ENCODE measurements at places on chromosomes 12 and 14.
A peak's percentile ranks its signal among the peaks of the same experiment; 100 is the strongest.

DNA sequence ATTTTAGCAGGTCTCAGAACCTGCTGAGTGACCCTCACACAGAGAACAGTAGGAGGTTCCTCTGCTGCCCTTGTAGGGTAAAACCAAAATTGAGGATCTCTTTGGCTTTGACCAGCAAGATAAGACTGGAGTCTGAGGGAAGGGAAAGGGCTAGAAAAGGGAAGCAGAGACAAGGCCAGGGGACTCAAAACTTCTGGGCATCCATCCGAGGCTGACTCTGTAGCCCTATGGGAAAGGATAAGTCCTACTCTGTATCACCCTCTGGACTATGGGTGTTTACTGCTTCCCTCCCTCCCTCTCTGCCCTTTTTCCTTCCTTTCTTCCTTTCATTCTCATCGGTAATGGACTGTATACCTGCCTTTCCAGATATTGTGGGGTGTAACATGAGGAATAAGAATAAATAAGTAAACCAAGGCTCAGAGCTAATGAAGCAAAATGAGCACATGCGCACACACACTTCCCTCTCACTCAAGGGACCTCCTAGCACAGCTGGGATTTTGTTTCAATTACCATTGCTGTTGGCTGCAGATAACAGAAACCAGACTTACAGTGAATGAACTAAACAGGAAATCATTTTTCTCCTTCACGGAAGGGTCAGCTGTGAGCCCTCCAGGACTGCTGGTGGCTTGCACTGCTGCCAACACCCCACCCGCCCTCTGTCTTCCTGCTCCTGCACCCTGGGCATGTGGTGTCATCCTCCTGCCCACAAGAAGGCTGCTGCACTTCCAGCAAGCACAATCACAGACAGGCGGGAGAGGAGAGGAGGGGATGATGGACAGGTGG lies 404.4 kb upstream of the CCDC196 start:
- DNase-seq = no peak

DNA sequence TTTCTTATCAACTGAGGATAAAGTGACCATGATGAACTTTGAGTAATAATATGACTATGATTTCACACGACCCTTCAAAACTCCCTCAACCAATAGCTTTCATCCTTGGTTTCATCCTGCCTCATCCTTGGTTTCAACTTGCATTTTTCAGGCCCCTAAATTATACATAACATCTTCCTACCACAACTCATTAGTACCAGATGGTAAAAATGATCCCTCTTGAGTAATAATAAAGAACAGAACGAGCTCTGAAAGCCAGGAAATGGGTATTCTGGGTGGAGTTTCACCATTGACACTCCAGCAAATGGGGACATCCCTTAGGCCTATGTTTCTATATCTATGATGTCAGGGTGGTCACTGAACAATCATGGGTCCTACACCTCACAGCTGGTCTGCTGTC lies 72.1 kb upstream of the LMNTD1 start:
- no peak for DNase-seq

DNA sequence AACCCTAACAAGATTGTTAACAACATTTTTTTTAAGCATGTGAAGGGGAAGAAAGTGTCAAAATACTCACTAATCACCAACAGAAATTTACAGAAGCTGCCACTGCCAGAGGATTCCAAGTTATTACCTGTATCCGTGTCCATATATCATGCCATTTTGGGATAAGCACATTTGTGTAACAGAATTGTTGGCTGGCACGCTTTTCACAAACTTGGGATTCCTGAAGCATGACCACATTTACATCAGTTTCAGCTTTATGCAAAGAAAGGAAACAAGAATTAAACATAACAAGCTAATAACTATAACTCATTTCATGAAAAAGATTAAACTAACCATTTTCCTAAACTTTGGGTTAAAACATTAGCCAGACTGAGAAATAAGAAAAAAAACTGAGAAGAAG lies 5.9 kb downstream of the NEMP1 start:
- no peak for DNase-seq

DNA sequence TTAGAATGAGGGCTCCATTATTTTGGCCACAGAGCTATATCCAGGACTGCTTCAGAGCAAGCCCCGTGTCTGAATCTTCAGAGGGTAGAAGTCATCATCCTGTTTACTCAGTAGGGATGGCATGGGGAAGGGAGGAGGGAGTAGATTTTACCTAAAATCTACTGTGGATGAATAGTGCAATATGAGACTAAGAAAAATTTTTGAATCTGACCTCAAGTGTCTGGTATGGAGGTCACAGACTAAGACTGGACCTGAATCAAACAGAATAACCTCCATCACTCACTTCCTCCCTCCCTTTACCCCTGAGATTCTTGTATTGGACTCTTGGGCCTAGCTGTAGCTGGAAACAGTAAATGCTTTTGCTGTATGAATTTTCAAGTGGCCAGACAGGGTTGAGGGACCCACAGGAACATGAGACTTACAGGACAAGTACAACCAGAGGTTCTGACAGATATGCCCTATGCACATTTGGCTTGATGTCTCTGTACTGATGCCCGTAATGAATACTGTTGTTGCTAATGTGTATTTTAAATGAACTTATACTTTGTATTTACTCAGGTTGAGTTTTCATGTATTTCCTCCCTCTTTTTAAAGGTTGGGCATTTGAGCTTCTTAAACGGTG lies 78.5 kb downstream of the CCDC91 start:
- no peak for DNase-seq

- DNase-seq = no peak
Measured at GRCh38 chr12:68915055-68915454, 17.9 kb downstream of the CPM start.

- DNase-seq = no peak
Measured at GRCh38 chr12:88509347-88509746, 70.9 kb downstream of the KITLG start.

DNA sequence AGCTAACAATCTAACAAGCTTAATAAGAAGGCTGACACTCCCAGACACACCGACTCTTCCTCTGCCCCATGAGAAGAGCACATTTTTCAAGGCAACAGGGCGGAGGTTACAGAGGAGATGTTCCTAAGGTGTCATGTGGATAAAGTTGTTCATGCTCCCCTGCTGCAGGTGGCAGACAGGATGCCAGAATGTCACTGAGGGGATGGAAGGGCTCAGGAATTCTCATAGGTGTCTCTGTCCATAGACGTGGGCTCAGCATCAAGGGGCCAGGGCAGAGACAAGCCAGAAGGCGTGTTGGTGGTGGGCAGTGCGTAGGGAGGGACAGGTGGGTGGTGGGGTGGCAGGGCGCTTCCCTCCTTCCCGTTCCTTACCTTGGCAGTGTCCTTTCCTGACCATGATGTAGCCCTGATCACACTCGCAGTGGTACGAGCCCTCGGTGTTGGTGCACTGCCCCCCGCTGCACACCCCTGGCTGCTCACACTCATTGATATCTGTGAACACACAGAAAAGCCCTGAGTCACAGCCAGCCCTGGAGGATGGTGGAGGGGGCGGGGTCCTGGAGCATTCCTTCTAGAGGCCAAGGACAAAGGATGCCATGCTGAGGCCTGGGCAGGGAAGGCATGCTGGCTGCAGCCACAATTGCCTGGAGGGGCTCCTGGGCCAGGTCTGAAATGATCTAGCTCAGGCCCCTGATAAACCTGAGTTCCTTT lies 23.0 kb downstream of the ISCA2 start:
- DNase-seq = no peak

- no peak for DNase-seq
Measured at GRCh38 chr14:102370305-102370809, 7.6 kb downstream of the TECPR2 start.

DNA sequence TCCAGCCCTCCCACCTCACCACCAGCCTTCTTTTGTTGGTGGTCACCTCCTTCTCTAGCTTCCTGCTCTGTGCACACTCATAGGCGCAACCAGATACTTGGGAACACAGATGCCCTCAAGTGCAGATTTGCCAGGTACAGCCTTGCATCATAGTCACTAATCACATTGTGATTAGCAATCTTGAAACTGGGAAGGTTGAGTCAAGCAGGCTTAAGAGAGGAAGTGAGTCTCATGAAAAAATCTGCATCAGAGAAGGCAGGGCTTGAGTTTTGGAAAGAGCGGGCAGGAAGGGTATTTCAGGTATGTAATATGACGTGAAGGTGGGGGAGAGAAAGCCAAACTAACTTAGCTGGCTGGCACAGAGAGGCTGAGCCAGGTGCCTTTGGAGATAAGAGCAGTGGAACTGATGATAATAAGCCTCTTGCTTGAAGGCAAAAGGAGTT lies 2.7 kb upstream of the RABGGTA start:
- DNase-seq = peak; percentile 52

DNA sequence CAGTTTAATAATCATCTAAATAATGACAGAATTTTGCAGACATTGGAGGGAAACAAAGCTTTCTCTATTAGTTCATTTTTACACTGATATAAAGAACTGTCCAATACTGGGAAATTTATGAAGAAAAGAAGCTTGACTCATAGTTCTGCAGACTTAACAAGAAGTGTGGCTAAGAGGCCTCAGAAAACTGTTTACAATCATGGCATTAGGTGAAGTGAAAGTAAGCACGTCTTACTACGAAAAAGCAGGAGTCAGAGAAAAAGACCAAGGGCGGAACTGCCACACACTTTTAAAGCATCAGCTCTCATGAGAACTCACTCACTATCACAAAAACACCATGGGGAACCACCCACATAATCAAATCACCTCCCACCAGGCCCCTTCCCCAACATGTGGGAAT lies 804.4 kb downstream of the FLRT2 start:
- no peak for DNase-seq

DNA sequence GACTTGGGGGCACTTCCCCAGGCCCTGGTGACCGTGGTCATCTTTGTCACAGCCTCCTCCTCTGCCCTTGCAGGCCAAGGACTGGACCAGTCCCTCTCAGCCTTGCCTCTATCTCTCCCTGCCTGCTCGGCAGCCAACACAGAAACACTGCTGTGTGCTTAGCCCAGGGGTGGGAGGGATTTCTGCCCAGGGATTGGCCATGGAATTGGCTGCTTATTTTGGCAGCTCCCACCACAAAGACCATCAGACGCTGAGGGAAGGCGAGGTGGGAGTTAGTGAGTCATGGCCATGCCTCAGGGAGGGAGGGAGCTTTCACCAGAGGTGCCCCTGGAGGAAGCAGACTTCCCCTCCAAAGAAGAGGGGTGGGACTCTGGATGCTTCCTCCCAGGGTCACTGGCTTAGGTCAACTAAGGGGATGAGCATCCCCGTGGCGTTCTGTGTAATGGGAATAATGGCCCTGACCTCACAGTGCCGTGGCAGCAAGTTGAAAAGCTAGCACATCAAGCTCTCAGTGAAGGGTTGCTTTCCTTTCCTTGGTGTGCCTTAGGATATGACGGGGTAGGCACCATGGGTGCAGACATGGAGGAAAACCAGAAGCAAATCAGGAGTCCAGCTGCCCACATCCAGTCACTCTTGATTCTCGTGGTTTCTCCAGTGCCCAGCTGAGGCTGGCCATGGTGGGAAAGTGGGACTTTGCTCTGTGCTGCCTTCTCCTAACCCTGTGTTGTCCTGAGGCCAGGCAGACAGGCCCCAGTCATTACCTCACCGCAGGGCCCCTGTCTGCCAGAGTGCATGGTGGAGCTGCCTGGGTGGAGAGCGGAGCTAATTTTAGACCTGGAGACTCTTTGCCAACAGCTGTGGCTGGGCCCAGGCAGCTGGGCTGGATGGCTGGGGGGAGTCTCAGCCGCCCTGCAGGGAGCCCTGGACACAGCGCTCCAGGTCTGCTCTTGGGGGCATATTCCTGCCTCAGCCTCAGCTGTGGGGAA lies 21.4 kb downstream of the B4GALNT3 start:
- DNase-seq = no peak

GRCh38 chr14:61051621-61052020 lies 70.6 kb downstream of the SLC38A6 start:
- no peak for DNase-seq

DNA sequence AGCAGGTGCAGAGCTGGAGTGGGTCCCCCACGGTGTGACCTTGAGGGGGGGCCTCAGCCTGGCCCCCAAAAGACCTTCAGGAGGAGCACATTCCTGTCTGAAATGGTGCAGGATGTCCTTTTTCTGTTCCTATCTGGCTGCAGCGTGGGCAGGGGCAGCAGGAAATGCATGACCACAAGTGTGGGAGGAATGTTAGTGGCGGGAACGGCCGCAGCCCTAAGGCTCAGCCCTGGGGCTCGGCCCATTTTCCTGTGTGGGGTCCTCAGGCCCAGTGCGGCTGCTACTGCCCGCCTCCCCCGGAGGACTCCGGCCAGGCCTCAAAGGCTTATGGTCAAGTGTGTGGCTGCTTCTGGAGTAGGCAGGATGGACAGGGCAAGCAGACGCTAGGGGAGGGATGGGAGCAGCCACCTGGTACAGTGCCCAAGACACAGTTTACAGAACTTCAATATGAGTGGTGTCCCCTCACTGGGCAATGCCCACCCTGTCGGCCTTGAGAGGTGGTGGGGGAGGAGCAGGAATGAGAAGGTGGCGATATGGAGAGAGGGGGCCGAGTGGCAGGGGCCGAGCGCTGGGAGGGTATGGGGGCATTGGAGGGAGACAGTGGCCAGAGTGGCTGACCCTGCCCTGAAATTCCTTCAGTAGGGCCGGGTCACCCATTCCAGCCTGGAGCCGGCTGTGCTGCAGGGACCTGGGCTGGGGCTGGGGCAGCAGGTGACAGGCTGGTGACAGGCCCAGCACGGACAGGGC lies 137.4 kb downstream of the CALM1 start:
- DNase-seq = no peak

- DNase-seq = no peak
Measured at GRCh38 chr12:19946550-19946949, 421.8 kb upstream of the PDE3A start.

DNA sequence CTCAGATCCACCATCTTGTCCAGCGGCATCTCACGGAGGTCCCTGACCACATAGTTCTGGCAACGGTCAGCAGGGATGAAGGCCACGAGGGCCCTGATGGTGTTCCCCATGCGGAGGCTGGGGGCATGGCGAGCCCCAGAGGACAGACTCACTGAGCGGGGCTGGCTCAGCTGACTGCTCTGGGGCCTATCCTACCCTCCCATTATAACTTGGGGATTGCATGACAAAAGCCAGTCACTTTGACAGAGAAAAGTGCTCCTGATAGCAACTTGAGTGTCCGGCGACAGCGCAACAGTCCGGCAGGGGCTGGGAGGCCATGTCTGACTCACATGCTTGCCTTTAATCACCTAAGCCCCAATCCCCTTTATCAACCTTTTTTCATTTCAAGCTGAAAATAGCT lies at the start of gene LRRC10:
LRRC10 (minus strand) TSS at position 179 of the 400 bp plus-strand sequence; CDS start at position 110, 69 bp downstream.
- no peak for DNase-seq

- DNase-seq = no peak
Measured at GRCh38 chr12:114399664-114400211, 6.2 kb downstream of the TBX5 start.

DNA sequence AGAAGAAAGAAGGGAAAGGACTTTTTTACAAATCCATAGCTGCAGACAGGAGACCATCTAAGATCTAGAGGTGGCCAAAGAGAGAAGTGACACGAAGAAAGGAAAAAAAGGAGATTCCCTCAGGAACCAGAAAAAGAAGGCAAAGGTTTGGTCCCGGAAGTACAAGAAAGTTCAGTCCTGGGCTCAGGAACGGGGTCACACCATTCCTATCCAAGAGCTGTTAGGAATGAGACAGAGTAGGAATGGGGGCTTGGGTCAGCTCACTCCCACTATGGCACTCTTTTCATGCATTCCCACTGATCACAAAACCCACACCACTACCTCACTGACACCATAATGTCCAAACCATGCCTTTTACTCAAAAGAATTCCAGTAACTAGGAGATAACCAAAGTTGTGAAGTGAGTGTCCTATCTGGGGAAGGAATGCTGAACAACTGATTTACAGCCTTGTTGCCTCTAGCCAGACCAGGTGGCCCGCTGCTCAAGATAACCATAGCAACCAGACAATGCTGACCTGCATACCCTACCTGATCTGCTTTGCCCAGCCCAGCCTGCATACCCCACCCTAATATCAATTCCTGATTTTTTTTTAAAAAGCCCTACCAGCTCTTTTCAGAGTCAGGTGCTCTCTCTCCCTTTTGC lies 8.4 kb downstream of the PPP2R3C start:
- DNase-seq = no peak

Data from activated T-cell treated with anti-CD3 and anti-CD28 coated beads for 24 hours (primary cell).